Nucleus accumbens (tissue), 56 donors: ENCODE measurements at places on chromosomes 1 and 21.

- DNase-seq: no peak
Measured at GRCh38 chr1:235586992-235587391, 62.6 kb downstream of the GNG4 start.

DNA sequence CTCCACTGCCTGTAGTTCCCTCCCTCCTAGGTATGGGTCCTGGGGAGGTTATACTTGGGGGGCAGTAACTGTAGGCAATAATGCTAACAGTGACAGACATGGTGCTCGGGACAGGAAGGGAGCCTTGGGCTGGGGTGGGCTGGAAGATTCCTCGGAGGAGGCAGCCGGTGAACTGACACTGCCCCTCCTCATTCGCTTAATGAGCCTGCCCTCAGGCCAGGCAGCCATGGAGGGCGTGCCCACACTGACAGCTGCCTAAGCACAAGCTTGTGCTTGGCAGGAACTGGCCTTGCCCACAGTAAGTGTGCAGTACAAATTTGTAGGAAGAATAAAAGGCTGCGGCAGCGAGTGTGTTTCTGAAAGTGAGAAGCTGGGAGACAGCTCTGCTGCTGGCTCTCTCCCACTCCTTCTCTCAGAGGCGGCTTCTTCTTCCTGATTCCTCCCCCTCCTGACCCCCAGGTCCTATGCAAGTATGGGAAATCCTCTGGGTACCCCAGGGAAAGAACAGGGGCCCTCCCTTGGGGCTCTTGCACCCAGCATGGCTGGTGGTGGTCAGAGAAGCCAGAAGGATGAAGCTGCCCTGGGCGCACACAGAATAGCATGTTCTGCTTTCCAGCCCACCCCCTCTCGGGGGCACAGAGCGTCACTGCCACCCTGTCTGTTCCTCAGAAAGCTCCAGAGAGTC lies 23.6 kb downstream of the OPTC start:
- no peak for DNase-seq

DNA sequence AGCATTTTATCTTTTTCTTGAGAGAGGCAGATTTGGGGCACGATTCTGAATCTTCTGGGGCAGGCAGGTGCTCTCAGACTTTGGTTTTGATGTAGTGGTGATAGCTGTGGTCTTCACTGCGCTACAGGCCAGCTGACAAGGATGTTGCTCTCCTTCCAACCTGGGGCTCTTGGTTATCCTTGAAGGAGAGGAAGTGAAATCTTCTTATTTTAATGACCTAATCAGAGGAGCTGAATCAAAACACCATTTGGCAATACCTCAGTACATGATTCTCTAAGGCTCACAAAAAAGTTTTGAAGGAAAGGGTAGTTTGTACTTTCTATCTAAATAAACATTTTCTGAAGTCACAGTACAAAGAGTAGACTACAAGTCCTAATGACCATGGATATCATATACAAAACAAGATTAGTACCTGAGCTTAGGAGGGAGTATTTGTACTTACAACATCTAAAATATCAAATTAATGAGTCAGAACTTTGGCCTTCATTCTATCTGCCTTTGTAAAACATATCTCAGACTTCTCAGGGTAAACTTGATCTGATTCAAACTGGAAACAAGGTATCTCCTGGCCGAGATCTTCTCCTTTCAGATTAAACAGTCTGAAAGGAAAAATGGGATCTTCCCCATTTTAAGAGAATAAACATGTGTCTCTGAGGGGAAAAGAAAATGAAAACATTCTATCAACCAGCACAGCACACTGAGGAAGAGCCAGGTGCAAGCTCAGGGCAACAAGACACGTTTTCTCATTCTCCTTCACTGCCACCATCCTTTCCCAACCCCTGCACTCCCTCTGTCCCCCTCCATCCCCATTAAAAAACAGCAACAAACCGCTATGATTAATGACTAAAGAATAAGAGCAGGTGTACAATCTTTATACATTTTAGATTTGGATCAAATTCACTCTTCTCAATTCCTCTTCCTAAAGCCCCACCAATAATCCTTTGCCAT lies 69.2 kb downstream of the SH3GLB1 start:
- DNase-seq: no peak

- DNase-seq: no peak
Measured at GRCh38 chr21:27291006-27291405, 324.1 kb upstream of the ADAMTS5 start.

DNA sequence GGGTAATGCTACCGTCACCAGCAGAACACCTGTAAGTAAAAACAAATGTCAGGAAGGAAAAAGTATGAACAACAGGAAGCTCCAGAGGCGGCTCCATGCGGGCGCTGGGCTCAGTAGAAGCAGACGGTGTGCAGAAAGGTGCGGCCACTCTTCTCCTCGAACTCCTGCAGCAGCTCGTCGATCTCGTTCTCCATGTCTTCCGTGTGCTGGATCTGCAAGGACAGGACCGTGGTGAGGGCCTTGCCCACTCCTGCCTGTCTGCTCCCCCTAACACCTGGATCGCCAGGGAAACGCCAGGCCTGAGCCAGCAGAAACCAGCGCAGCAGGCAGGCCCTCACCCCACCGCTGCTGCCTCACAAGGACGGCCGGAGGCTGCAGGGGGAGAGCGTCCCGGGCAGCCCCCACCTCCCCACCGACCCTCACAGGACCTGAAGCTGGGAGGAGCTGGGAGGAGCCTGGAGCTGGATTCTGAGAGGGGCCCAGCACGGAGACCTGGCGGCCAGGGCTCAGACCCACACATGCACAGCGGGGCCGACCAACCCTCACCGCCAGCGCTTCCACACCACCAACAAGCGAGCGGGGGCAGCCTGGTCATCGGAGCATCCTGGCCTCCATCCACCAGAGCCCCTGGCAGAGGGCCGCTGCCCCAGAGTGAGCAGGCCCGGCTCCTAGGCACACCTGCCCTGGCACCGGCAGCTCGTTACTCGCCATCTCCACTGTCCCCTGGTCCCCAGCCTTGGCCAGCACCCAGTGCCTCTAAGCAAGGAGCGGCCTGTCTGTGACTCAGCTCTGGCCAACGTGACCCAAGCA lies 1.7 kb upstream of the TMEM240 start:
- DNase-seq: no peak
